ENCODE measurements at places on chromosomes 12 and 14.

DNA sequence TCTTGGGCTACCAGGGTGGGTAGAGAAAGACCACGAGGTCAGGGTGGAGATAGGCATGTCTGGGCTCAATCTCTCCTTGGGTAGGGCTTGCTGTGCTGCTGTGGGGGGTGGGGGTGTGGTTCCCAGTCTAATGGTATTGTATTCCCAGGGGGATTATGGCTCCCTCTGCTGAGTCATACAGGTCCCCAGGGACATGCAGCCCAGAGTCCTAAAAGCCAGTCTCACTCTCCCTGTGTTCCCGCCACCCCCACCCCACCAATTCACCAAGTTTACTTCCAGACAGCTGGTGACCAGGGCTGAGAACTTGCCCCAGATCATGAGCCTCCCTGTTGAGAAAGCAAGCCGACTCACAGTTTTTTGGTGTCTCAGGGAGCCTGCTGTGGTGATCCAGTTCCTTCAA is 367.6 kb downstream of the C12orf75 start:
- no peak for DNase-seq

DNA sequence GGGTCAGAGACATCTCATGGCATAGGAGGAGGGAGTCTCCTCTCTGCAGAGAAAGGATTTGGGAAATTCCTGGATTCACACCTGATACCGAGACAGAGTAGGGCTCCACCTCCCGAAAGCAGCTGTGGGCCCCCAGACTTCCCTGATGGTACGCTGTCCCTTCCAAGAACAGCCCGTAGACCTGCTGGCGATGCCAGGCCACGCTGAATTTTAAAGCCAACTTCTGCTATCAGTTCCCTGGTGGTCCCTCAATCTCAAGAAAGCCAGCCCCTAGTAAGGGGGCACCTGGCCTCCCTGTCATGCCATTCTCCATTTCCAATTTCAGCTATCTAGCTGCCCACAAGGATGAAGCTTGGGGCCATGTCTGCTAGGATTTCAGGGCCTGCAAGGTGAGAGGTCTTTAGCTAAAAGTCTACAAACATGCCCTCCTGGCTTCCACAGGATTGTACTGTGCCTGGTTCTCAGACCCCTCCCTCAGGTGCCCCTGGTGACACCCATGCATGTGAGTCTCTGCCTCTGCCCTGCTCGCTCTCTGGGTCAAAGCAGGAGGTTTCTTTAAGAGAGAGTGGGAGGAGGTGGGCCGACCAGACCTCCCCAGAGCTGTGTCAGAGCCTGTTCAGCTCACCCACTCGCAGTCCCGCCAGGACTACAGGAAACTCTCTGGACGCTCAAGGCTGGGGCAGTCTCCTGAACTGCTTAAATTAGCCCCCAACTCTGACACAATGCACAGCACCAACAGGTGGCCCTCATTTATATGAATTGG is 30.5 kb downstream of the ANO2 start:
- no peak for DNase-seq

DNA sequence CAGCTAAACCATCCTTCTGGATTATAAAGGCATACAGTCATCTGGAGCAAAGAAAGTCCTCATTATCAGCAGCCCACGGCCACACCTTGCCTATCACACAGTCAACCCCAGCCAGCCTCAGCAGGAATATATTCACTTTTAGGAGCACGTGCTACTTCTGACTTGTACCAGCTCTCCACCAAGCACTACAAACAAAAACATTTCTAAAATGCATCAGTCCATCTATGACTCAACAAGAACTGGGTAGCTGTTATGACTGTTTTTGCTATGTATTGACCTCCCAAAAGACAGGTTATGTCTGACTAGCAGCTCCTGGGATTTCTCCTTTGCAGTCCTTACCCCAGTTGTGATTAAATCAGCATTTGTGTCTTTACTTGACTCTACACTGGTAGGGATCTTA is 31.2 kb downstream of the NUAK1 start:
- DNase-seq = no peak

DNA sequence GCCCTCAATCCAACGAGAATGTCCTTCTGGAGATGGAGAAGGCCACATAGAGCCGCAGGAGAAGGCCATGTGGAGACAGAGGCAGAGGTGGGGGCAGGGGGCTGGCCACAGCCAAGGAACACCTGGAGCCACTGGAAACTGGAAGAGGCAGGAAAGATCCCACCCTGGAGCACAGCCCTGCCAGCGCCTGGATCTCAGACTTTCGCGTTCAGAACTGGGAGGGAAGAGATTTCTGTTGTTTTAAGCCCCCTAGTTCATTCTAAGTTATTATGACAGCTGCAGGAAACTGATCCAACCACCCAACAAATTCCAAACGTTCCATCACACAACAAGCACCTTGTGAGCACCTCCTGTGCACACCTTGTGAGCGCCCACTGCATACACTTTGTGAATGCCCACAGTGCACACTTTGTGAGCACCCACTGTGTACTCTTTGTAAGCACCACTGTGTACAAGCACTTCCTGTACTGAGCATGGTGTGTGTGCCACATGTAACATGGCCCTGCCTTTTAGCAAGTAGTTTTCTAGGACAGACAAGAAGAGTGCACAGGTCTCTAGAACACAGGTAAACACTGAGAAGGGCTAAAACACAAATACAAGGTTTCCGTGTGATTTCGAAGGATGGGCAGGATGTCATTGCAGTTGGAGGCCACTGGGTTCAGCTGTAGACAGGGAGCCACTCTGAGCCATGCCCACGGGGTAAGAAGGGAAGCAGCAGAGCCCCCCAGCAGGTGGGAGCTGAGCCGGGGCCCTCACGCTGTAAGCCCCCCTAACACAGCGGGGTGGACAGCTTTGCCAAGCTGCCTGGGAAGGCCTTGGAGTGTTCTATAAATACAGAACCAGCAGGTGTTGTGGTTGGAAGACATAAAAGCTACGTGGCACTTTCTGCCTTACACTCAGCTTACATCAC is 15.4 kb downstream of the RIMBP2 start:
- no peak for DNase-seq

- no peak for DNase-seq
Measured at GRCh38 chr14:99067141-99067920, 204.7 kb downstream of the BCL11B start.

GRCh38 chr12:127416796-127417195 is 850.2 kb upstream of the TMEM132C start:
- no peak for DNase-seq

DNA sequence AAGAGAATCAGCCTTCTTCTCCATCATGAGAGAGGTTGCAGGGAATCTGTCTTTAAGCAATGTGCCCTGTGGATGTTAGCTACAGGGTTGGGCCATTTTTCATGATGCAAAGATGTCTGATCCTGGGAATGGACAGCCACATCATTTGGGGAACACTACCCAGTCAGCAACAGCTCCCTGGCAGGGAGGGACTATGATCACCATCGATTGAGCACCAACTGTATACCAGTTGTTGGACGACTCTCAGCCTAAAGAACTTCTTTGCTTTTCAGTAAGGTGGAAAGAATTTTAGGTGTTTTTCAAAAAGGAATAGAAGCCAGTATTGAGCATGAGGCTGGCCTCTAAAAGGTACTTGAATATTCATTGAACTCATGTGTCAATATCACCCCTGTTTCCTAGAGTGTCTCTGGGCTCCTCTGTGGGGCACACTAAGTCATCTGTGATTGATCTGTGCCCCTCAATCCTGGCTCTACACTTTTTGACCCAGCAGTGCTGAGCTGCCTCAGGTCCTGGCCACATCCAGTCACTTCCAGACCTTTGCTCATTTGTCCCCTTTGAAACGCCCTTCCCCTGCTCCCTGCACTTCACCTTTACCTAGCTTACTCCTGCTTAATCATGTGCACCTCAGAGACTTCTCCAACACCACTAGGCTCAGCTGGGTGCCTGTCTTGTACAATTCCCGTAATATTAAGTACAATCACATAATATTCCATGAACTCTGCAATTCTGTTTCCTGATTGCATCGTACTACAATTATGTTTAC is 2.2 kb upstream of the CLMN start:
- DNase-seq = no peak

GRCh38 chr14:105468621-105469241 is 5.9 kb upstream of the CRIP2 start:
- no peak for DNase-seq

GRCh38 chr12:18578191-18578590 is 159.6 kb downstream of the PLCZ1 start:
- no peak for DNase-seq

DNA sequence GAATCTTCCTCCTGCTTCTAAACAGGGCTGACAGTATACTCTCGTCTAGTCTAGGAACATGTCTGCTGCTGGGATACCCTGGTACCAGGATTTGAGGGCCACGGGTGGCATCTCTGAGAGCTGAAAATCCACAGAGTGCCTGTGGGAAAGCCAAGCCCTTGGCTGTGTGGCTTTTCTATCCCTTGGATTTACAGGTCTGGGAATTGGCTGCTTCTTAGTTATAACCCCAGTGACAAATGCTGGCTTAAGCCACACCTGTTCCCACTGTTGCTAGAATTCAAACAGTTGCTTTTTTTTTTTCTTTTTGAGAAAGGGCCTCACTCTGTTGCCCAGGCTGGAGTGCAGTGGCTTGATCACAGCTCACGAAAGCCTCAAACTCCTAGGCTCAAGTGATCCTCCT is 14.3 kb upstream of the RIN3 start:
- no peak for DNase-seq

DNA sequence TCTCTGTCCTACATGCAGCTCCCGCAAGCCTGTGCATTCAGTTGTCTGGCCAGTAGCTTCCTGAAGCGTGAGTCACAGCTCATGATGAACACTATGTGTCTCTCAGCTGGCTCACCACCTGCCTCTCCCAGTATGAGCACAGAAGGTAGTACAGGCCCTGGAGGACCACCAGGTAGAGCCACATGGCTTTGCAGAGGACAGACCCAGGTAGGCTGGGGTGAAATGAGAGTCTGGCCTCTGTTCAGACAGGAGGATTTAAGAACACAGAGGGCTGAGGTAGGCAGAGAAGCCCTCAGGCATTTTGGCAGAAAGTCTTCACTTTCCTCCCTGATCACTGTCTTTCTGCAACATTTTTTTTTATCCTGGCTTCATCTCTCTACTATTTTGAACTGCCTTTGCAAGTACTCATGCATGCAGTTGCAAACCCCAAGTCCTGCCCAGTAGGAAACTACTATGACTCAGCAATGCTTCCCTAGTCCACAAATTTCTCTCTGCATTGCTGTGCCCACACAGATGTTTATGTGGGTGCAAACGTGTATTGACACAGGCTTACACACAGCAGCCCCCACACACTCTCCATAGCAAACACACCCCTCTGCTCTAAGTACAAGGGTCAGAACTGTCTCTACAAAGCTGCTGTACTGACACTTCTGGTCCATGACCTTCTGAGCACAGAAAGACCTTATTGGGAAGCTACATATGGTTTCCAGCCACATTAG is 7.2 kb upstream of the SDR9C7 start:
- no peak for DNase-seq

GRCh38 chr14:51293149-51293911 is 53.3 kb downstream of the TMX1 start:
- no peak for DNase-seq

DNA sequence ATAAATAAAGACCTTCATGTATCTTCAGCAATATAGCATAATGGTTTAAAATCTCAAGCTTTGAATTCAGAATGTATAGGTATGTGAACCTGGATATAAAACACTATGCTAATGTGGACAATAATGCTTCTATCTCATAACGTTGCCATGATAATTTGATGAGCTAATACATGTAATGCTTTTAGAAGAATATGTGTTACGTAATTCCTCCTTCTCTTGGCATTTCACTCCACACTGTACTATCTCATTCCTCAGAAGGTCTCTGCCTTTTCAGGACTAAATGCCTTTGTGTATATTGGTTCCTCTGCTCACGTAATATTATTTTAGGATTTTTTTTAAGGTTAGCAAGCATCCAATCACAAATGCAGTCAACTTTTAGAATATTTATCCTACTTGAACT is 86.5 kb downstream of the FOXA1 start:
- DNase-seq = no peak

- DNase-seq = no peak
Measured at GRCh38 chr12:69608114-69608513, 2.6 kb downstream of the LRRC10 start.

DNA sequence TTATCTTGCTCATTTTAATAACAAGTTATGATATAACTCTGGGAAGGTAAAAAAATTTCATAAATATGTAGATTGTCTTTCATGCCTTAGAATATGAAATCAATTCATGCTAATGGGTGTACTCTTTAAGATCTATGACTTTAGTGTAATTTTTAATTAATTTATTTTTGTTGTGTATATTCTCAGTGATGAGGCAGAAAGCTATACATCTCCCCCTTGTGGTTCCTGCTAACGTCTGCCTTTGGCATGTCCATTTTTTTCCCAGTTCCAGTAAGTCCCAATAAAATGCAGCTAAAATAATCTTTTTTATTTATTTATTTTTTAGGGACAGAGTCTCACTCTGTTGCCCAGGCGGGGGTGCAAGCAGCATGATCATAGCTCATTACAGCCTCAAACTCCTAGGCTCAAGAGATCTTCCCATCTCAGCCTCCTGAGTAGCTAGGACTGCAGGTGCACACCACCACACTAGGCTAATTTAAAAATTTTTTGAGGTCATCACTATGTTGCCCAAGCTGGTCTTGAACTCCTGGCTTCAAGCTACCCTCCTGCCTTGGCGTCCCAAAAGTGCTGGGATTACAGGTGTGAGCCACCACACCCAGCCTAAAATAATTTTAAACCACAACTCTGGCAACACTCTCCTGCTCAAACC is 3.3 kb upstream of the CHURC1 start:
- no peak for DNase-seq

GRCh38 chr14:49896966-49897365 is 4.1 kb downstream of the ARF6 start:
- DNase-seq = no peak

- no peak for DNase-seq
Measured at GRCh38 chr12:24945845-24946244, 3.1 kb downstream of the BCAT1 start.

GRCh38 chr12:114444422-114445279 is 38.7 kb upstream of the TBX5 start:
- DNase-seq = no peak

Data from thoracic aorta (tissue), 2 donors.